Myometrial cell (primary cell): ENCODE measurements at places on chromosomes 5 and 9. TPM values are rescaled to one million over a fixed set of nuclear protein-coding genes. Genes with fewer than 3 reads are reported as not detected.

IL11RA gene
- 7.6 and 13.5 TPM in 2 replicates for total RNA-seq

MARCOL gene
- total RNA-seq = not detected in 2 replicates

DCP2 gene
- total RNA-seq = 14.7 and 39.7 TPM in 2 replicates

ZNF618 gene
- total RNA-seq = 6.1 and 6.2 TPM in 2 replicates

SPINK6 gene
- 1.1 TPM in 1 of 2 replicates, not detected in the other for total RNA-seq

MEGF10 gene
- total RNA-seq = not detected in 2 replicates

NSMF gene
- 39.5 and 45.0 TPM in 2 replicates for total RNA-seq
